ENCODE measurements at places on chromosomes 4 and X. TPM values are rescaled to one million over a fixed set of nuclear protein-coding genes. Genes with fewer than 3 reads are reported as not detected.

HELT gene
- not detected for total RNA-seq

- no peak for DNase-seq
Measured at GRCh38 chrX:43552156-43552555, 103.9 kb upstream of the MAOA start.

UGT2B17 gene
- 0.87 TPM for total RNA-seq

SSX3 gene
- total RNA-seq, result not detected

TRPC5OS gene
- total RNA-seq, result 0.09 TPM

ARHGAP24 gene
- total RNA-seq, result 16.5 TPM

CENPVL1 gene
- total RNA-seq, result not detected

AIFM1 gene
- total RNA-seq, result 17.8 TPM

DNA sequence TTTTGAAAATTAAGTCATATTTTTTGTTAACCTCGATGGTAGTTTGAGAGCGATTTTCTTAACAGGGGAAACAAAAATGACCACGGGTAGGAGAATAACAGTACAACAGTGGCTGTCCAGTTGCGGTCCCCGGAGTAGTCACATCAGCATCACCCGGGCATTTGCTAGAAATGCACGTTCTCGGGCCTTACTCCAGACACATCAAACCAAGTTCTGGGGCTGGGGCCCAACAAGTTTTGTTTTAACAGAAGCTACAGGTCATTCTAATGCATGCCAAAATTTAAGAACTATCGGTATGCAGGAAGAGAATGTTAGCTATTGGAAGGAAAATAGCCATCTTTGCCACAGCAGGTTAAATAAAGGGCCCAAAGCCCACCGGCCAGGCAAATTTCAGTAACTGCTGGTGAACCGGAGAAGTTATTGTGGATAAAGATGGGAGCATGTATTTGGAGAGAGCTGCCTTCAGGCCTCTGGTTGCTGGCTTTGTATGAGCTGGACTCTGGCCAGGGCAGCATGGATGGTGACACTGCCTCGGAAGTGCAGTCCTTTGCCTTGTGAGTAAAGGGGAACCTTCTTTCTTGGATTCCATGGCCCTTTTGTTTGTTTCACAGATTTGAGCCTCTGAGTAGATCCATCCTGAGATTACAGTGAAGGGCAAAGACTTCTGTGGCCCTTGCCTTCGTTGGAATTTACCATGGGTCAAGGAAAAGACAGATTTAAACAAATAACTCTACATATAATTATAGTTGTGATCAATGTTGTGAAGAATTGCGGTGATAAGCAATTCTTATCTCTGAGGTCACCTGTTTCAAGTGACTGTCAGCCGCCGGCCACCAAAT lies 62.1 kb downstream of the TBC1D14 start:
- DNase-seq, result no peak

SLC25A14 gene
- total RNA-seq, result 6.3 TPM

DNA sequence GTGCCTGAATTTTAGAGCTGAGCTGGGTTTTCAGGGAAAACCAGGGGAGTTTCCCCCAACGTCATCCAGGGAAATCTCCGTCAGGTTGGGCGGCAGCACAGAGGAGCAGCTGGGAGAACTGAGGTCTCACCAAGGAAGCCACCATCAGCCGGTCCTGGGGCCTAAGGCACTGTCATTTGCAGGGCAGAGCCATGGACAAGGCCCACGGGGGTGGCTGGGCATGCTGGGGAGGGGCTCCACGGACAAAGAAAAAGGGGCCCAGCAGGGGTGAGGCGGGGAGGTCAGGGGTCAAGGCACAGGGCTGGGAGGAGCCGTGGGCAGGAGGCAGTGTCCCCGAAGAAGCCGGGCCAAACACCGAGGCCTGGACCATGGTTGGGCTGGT lies 109.8 kb downstream of the HMX1 start:
- DNase-seq, result no peak

DNA sequence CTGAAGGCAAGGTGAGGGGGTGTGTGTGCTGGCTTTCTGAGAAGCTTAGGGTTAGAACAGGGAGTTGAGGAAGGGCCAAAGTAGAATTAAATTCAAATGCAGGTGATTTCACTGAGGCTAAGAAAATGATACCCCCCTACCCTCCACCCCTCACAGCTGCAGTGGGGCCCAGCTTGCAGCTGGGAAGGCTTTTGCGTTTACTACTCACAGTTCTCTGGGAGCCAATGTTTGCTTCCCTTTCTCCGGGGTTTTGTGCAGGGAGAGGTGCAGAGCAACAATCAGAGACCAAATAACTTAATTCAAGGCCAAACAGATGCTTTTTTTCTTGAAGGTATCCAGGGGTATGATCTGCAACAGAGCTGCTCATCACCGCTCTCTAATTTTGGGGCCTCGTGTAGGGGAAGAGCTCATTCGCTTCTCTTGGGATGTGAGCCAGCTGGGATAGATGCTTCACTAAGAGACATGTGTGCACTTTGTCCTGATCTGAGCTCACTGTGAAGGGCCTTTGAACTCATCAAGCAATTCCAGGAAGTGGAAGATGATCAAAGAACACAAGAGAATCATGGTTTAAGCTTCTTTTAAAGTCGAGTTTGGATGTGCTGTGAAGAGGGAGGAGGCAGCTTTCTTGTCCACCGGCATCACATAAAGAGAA lies 122.7 kb upstream of the C1GALT1C1 start:
- DNase-seq, result no peak

TRAPPC11 gene
- 19.2 TPM for total RNA-seq

FAT1 gene
- total RNA-seq, result 58.2 TPM

KLKB1 gene
- 1.4 TPM for total RNA-seq

DNA sequence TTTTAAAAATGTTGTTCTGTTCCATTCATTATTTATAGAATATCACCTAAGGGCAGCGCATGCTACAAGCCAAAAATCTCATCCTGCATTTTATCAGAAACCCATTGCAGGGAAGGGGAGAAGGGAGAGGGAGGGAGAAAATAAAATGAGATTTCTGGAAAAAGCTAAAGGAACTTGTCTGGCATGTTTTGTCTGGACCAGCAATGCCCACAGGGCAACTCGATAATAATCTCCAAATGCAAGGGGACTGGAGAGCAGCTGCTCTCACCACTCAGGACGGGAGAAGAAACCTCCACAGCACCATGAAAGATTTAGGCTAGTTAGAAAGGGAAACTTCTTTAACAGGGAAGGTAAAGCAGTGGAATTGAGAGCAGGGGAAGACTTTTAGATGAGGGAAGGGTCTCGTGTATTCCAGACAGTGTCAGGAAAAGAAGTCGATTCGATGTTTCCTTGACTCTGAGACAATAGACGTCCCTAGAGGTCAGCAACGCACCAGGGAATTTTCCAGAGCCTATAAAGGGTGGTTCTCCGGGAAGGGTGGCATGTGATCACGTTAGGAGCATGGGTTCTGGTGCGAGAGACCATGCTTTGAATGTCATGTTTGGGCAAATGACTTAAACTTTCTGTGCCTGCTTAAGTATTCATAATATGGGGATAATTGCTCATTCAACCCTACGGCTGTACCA lies 132.2 kb upstream of the NDP start:
- no peak for DNase-seq

- DNase-seq, result no peak
Measured at GRCh38 chr4:123415977-123416376, 19.4 kb downstream of the SPRY1 start.

IGFBP7 gene
- total RNA-seq, result 324 TPM

MAGEC1 gene
- total RNA-seq, result not detected

GRCh38 chrX:125204681-125205132 lies 115.0 kb upstream of the TEX13C start:
- no peak for DNase-seq
